ENCODE measurements at places on chromosomes 6 and 20.
A peak's percentile ranks its signal among the peaks of the same experiment; 100 is the strongest.

DNA sequence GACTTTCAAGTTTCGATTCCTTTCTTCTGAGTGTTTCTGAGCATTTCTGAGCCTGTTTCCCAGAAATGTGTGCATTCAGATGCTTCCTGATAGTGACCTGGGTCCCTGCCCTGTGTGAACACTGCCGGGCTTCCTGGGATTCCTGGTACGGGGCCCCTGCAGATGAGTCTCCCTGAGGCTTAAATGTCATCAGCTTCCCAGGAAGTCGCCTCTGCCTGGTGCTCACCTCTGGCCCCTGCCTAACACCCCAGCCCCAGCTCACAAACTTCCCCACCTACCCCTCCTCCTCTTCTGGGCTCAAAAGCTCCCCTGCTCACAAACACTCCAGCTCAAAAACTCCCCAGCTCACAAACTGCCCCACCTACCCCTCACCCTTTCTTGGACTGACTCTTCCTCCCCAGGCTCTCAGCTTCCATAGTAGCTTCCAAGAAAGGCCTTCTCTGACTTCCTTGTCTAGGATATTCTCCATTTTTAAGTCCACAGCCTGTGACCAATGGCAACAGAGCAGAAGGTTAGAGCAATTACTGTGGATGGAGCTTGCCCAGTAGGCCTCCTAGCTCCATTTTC lies 42.0 kb downstream of the TGM2 start:
- DNase-seq: no peak

- peak; percentile 84 for DNase-seq
Measured at GRCh38 chr20:31822421-31823330, 3.5 kb downstream of the MYLK2 start.

- no peak for DNase-seq
Measured at GRCh38 chr6:22027040-22027725, 269.7 kb downstream of the PRL start.

GRCh38 chr6:75437421-75437891 lies 56.1 kb downstream of the FILIP1 start:
- DNase-seq: no peak

DNA sequence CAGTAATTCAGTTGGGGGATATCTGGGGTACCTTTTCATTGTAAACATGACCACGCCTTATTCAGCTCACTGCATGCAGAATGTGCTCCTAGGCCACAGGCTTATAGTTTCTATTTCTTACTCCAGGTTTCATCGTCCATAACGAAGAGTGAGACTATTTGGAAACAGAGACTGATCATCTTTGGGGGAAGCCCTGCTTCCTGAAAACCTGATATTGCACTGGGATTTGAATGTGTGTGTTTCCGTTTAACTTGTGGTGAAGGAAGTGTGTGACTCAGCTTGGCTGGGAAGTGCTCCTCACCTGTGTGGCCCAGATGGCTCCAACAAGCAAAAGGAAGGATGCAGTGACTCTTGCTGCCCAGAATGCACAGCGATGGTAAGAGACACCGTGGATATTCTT lies 19.6 kb upstream of the LTV1 start:
- no peak for DNase-seq

- DNase-seq: no peak
Measured at GRCh38 chr20:62907384-62908317, 18.7 kb downstream of the DIDO1 start.

DNA sequence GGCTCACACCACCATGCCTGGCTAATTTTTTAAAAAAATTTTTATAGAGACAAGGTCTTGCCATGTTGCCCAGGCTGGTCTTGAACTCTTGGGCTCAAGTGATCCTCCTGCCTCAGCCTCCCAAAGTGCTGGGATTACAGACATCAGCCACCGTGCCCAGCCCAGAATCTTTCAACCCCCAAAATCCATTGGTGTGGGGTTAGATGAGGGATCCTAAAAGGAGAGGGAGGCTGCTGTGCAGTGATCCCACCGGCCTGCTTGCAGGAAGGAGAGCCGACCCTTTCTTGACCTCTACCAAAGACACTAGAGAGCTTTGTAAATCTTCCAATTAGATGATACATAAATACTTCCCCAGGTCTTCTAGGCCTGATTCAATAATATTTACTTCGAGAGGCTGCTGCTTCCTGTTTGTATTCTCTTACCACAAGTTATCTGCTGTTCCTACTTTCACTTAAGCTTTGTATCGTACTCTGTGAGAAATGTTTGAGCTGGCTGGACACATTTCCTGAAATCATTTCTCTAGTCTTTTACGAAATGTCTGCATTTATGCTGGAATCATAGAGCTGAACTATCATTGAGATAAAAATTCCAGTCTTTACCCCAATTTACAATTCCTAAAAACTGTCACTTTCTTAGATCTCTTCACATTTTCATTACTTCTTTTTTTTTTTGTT lies 49.3 kb upstream of the IER3 start:
- no peak for DNase-seq

GRCh38 chr6:2020909-2021308 lies 224.5 kb downstream of the GMDS start:
- no peak for DNase-seq

DNA sequence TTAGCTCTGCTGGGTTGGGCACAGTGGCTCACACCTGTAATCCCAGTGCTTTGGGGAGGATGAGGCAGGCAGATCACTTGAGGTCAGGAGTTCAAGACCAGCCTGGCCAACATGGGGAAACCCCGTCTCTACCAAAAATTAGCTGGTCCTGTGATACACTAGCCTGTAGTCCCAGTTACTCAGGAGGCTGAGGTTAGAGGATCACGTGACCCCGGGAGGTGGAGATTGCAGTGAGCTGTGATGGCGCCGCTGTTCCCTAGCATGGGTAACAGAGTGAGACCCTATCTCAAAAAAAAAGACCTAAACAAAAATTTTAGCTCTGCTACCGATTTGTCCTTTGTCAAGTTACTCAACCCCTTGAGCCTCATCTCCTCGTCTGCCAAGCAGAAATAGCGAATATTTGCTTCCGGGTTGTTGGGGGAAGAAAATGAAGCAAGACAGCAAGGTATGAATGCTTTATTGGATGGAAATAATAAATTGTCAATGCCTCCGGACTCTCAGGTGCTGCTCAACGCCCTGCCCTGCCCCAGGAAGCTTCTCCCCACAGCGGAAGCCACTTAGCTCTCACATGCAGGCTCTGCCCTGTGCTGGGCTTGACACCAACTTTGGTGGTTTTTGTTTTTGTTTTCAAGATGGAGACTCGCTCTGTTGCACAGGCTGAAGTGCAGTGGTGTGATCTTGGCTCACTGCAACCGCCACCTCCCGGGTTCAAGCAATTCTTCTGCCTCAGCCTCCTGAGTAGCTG lies 24.9 kb upstream of the ITCH start:
- DNase-seq: no peak

DNA sequence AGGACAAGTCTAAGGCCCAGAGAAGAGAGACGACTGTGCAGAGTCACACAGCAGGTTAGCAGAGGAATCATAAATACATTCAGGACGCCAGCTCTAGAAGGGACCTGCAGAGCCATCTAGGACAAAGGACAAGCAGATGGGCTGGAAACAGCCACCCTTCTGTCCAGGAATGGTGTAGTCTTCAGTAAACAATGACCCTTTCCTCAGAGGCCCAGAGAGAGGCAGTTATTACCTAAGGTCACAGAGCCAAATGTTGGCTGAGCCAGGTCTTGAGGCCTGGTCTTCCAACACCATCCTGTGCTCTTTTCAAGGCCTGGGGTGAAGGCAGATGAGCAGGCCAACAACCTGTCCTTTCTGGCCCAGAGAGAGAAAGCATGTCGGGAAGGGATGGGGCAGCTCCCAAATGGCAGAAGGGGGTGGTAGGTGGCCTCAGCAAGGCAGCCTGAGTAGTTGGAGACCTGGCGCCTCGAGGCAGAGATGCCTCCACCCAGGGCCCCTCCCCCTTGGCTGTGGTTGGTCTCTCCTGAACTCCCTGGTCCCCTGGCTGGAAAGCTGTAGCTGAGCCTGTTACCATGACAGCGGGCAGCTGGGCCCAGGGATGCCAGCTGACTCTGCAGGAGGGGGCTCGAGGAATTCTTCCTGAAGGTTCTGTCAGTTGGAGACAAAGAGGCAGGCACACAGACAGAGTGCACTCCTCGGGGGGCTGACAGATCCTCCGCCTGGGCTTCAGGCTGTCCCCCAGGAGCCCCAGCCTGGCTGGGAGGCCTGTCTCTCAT lies 24.8 kb downstream of the EPB41L1 start:
- no peak for DNase-seq

DNA sequence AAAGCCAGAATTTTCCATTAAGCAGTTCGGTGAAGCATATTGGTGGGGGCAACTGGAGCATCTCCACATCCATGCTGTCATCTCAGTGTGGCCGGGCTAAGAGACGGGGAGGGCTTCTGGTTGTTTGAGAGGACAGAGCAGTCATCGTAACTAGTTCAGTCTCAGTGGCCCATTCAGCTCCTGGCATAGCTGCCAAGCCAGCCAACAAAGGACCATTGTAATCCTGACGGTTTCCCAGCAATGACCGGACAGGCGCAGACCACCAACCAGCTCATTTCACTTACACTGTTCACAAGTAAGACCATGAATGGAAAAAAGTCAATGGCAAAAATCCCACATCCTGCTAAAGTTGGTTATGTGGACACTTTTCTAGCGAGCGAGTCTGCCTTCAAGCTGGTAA lies 14.9 kb upstream of the HDDC2 start:
- DNase-seq: no peak

DNA sequence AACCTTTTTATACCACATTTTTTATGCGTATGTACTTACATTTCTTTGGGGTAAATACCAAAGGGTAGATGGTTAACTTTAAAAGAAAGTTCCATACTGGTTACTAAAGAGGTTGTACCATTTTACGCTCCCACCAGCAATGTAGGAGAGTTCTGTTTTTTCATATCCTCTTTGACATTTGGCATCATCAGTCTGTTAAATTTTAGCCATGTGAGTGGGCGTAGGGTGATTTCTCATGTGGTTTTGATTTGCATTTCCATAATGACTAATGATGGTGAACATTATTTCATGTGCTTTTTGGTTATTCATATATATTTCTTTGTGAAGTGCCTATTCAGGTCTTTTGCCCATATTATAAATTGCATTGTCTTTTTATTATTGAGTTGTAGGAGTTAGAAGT lies 194.2 kb downstream of the PRL start:
- DNase-seq: no peak

- DNase-seq: no peak
Measured at GRCh38 chr20:56800088-56800487, 171.0 kb downstream of the TFAP2C start.

GRCh38 chr6:137700751-137701477 lies 166.1 kb upstream of the TNFAIP3 start:
- DNase-seq: no peak

DNA sequence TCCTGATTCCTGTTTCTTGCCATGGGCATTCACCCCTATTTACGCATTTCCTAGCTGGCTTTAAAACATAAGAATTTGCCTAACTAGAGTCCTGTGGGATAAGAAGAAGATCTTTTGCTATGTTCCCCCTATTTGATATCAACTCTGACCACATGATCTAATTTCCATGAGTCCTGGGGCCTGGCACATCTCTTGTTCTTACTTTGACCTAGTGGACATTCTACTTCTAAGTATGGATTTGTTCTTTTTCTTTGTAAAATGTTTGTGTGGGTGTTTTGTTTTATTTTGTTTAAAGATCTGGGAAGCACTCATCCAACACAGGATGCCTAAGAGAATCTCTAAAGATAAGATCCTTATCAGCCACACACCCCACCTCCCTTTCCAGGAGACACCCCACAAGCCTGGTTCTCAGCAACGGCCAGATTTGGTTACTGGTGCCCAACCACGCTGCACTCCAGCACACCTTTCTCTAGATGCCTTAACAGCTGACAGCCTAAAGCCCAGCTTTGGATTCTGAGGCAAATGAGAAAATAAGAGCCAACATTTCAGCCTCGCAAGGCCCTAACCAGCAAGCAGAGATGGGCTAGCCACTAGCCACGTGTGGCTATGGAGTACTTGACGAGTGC lies 74.7 kb downstream of the SLC23A2 start:
- DNase-seq: no peak

GRCh38 chr6:139600919-139601475 lies 226.5 kb upstream of the CITED2 start:
- no peak for DNase-seq

DNA sequence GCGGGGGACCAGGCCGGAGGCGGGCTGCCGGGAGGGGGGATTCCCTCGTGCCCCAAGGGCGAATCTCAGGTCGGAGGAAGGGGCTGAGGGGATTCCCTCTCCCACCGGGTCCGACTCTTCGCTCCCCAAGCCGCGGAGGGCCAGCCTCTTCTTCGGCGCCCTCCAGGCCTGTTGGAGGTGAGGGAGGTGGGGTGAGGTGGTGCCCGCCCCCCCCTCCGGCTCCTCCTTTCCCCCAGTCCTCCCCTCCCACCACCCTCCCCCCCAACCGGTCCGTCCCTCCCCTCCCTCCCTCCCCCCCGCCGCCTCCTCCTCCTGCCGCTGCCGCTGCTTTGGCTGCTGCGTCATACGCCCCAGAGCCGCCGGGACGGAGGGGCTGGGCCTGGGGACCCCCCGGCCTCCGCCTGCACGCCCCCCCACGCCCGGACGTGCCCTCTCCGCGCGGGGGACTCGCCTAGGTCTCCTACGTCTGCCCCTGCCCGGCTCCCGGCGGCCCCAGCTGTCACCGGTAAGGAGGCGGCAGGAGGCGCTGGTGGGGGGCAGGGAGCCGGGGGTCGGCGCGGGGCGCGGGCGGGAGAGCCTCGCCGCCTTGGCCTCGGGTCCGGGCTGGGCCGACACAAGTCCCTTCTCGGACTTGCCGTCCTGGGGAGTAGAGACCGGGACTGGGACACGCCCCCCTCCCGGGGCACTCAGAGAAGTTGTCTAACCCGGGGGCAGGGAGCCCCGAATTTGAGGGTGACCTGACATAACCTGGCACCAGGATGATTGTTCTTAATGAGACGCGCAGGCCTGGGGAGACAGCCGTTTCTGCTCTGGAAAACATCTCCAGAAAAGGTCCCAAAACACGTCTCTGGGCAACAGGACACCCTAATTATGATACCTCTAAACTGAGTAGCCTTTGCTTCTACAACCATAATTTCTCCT lies at the start of gene PHF1:
Gene PHF1 (plus strand): TSS at position 304 of the 921 bp plus-strand sequence. CDS start 1,250 bp downstream, outside the sequence.
- DNase-seq: peak; percentile 74

- no peak for DNase-seq
Measured at GRCh38 chr6:68572975-68573374, 62.1 kb upstream of the ADGRB3 start.

DNA sequence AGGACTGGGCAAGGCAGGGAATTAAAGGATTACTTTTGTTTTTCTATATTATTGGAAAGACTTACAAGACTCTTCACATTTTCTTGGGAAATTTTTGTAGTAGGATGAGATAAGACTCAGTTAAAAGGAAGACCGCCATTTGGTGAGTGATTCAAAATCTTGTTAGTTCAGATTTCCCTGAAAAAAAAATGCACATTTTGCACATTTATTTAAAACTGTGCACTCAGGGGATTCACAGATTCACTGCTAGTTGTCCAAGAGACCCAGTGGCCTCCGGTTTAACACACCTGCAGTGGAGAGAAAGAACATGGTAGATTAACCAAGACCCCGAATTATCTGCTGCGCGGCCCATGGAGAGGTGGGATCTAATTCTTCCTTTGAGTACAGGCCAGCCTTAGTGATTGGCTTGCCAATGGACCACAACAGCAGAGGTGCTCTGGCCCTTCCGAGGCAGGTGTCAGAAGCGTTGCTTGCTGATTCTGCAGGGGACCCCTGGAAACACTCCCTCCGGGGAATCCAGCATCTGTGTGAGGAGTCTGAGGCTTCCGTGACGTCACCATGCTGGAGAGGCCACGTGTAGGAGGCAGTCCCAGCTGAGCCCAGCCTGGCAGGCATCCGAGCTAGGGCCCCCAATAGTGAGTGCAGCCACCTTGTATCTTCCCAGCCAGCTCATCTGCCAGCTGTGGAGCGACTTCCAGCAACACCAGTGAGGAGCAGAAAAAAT lies 68.9 kb downstream of the ZNF217 start:
- DNase-seq: no peak

- DNase-seq: no peak
Measured at GRCh38 chr6:137163732-137164318, 9.6 kb downstream of the IL22RA2 start.
